ENCODE measurements at places on chromosomes 3 and 15.

DNA sequence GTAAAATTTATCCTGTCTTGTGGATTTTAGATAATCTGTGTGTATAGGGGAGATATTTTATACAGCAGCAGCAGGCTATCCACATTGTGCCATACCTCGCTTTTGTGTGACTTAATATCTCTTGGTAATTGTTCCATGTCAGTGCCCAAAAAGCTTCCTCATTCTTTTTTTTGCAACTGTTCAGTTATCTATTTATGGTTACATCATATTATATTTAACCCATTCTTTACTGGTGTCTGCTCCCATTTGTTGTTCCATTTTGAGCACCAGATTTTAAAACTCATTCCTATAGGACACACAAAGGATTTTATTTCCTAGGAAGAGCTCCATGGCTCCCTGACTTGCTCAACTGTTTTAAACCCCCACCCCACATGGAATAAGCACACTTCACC is 86.3 kb upstream of the RASGRP1 start:
- no peak for DNase-seq

DNA sequence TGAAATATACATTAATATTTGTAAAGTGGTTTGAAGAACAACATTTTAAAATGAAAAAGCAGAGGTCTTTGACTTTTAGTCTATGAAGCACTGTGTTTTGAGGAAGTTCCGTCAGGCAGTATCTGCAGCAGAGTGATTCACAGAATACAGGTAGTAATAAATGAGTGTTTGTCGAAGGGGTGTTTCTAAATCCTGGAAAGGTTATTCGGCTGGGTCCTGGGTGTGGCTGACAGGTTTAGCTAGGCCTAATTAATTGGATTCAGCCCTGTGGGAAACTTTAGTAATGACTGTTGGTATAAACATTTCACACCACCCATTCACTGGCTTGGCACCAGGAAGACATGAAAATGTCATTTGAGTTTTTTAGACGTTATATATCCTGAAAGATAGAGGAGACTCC is 51.3 kb downstream of the TIPARP start:
- DNase-seq, result no peak

GRCh38 chr3:193879099-193879863 is 256.7 kb upstream of the HES1 start:
- no peak for DNase-seq

- DNase-seq, result no peak
These were observed 4.7 kb upstream of the COL6A5 start for GRCh38 chr3:130340766-130341165.

DNA sequence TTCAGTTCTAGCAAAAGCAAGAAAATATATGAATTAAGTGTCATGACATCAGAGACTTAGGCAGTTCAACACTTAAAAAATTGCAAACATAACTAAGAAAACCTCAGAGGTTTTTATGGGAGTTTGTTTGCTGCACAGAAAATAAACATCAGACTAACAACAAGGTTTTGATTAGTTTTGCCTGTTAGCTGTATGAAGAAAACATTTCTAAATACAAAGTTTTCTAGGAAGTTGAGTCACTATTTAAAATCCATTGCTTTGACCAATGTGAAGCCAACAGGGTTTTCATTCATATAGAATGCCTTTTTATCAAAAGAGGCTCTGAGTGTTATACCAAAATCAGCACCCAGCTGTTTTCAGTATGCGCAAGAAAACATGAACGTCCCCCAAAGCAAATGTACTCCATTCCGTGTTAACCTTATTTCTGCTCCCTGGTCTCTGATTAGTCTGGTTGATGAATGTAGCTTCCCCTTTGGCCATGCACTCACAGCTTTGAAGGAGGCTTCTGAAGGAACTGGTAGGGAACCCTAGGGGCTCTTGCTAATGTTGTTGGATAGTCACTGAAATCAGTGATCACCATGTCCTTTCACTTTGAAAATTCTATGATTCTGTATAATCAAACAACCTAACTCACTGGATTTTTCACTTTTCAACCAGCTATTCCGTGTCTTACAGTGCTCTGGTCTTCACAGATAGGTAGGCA is 89.6 kb upstream of the TSEN2 start:
- DNase-seq, result no peak

- DNase-seq, result no peak
These were observed 83.4 kb upstream of the BHLHE40 start for GRCh38 chr3:4895838-4896237.
